ENCODE measurements at places on chromosomes 1 and 21.

- DNase-seq = no peak
Observed at GRCh38 chr1:186214791-186215190, 160.3 kb downstream of the TPR start.

DNA sequence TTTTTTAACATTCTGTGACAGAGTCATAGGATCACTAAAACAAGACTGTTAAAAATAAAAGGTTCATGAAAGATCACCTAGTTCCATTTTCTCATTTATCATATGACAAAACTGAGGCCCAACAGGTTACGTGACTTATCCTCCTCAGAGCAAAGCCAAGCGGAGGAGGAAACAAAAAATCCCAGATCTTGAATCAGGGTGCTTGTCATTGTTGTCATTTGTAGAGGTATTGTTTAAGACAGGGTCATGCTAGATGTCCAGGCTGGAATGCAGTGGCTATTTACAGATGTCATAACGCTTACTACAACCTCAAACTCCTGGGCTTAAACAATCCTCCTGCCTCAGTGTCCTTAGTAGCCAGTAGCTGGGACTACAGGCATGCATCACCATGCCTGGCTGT is 293.2 kb downstream of the DSCAM start:
- DNase-seq = no peak

GRCh38 chr1:241899210-241899609 is 51.2 kb downstream of the EXO1 start:
- DNase-seq = no peak

- peak; percentile 60 for DNase-seq
Observed at GRCh38 chr1:192809307-192810252, 741 bp downstream of the RGS2 start.

GRCh38 chr1:26907071-26907917 is 6.5 kb downstream of the NR0B2 start:
- peak; percentile 85 for DNase-seq

DNA sequence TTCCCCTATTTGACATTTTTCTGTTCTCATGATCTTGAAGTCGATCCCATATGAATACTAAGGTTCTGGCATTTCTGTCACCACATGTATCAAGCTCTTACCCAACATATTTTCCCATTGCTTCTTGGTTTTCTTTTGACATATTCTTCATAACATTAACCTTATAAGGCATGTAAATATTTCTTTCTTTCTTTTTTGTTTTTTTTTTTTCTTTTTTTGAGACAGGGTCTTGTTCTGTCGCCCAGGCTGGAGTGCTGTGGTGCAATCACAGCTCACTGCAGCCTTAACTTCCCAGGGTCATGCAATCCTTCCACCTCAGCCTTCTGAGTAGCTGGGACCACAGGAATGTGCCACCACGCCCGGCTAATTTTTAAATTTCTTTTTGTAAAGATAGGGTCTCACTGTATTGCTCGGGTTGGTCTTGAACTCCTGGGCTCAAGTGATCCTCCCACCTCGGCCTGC is 33.1 kb upstream of the ERRFI1 start:
- DNase-seq = peak; percentile 86

- DNase-seq = no peak
Observed at GRCh38 chr1:207876131-207876530, 34.8 kb downstream of the CD34 start.

DNA sequence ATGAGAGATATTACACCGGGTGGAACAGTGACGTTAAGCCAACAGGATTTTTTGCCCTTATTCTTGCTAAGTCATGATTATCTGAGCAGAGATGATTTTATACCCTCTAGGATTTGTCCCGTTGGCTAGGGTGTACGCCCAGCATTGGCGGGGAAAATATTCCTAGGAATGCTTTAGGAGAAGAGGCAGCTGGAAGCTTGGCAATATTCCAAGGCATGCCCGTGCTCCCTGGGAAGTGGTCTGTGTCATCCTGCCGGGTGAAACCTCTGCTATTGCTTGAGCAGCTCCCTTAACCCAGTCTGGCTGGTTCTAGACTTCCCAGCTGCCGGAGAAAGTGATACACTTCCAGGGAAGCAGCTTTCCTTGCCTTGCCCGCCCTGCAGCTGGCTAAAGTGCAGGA is 16.2 kb downstream of the CHRNB2 start:
- peak; percentile 33 for DNase-seq

DNA sequence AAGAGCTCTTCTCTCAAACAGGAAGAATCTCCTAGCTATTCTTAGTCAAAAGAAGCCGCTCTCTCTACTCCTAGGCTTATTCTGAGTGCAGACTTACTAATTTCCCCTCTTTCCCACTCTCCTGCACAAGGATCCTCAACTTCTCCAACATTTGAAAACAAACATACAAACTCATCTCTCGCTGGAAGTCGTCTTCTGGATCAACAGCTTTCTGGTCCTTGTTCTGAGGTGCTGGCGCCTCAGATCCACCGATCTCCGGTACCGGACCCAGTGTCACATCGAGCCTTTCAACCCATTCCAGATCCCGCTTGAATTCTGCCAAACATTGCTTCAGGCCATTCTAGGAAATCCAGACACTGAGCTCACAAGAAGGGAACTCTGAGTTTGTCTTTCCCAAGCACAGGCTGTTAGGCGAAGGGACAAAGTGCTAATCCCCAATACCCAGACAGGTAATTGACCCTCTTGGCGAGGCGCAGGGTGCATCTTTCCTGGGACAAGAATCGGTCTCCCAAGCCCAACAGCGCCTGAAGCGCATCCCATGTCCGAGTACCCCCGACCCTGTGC is 696 bp downstream of the EBNA1BP2 start:
- DNase-seq = peak; percentile 1

DNA sequence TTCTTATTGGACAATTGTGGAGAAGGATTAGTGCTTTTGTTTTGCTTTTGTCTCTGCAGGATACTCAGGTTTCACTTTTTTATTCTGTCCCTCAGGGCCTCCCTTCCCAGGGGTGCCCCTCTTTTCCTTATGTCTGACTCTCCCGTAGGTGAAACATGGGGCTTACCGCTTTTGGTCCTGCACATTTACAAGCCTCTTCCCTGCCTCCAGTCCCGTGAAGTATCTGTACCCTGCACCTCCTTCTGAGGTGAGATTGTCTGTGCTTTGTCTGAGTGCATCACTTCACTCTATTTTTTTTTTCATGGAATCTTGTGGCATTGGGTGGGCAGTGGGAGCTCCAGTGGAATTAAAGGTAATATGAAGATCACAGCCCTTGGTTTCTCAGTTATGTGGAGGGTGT is 758.1 kb upstream of the TPTE start:
- no peak for DNase-seq

DNA sequence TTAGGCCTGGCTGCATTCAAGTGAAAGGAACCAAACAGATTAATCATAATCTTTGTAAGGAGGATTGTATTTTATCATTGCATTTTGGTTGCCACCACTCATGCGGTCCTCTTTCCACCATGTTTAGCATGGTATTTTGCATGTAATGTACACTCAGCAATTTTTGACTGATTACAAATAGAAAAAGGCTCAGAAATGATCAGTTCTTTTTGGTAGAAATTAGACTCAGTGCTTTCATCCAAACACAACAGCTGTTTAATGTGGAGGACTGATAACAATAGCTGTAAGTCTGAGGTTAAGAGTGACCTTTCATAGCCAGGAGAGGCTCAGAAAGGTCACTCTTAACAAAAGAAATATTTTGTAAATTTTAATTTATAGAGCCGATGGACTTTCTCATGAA is 25.3 kb upstream of the DPH5 start:
- no peak for DNase-seq

DNA sequence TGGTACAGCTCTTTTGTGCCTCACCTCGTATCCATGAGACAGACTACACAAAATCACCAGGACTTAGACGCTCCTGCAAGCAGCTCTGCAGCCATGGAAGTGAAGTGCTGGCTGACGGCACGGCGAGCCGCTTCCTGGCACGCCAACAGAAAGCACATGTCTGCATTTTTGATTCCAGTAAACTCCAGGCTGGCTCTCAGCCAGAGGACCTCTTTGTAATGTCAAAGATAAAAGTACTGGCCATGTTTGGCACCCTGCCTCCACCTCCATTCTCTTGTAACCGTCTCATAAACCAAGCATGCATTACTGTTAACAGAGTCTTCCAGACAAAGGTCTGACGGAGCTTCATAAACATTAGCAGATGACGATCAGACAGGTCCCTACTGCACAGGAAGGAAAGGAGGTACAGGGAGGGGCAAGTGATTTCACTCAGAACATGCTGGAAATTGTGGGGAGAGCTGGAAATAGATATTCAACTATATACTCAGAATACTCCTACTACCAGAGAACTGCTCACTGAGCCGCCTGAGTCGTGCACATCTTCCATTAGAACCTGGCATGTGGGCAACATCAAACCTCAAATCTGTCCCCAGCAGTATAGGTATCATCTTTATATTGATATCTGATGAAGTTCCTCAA is 632.0 kb downstream of the SMYD3 start:
- DNase-seq = peak; percentile 100

- peak; percentile 4 for DNase-seq
Observed at GRCh38 chr1:216535059-216535458, 111.8 kb upstream of the USH2A start.

DNA sequence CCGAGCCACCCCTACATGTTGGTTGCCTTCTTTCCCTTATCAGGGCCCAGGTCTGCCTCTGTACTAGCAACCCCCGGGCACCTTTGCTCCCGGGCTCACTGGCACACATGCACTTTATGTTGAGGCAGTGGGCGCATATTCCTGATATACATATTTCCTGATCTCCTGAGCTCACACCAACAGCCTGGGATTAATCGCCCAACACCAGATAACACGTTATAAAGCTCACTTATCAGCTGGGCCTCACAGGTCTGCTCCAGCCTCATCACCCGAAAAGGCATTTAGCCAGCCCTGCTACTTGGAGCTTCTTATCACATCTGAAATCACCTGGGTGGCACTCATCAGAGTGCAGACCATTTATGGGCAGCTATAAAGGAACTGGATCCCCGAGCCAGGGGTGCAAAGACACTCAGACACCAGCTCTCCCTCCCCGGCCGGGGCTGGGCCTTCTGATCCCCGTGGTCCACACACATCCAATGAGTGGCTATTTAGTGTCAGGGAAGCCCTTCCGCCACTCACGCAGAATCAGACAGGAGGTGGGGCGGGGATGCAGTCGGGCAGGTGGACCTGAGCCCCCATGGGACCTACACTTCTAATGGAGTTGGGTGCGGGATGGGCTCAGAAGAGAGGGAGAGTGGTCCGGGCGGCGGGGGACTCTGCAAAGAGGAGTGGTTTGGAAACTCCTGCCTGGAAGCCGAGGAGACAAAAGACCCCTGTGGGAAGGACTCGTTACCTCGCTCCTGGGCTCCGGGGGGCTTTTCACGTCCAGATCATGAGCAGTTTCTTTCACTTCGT is 21.6 kb downstream of the RIPK4 start:
- DNase-seq = no peak

DNA sequence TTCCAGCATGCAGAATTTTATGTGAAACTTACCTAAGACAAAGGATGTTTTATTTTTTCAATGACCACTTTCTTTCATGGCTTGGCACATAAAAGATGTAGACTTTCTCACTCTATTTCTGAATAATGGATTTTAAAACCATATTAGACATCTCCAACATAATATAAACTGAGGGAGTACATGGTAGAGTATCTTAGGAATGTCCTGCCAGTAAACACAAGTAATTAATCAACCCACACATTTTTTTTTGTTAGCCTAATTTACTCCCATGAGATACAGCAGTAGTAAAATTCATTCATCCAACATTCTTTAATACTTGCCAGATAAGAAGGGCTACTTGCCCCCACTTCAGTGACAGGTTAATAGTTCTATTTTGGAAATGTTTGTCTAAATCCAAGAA is 235.4 kb upstream of the ADAMTS5 start:
- no peak for DNase-seq

DNA sequence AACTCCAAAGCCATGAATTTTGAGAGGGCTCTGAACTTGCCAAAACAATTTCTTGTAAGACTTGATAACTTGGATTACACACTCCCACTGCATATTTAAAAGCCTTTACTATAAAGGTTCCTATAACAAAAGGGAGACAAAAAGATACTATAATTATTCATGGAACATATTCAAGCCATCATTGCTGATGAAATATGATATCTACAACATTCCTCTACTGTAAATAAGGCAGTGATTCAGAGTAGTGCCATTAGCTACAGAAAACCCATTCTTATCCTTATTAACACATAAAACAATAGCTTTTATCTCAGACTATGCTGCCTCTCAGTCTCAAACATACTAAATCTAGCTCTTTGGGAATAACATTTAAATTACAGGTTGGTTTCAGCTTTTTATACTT is 675.5 kb upstream of the CXADR start:
- DNase-seq = peak; percentile 68

- DNase-seq = peak; percentile 83
Observed at GRCh38 chr1:33181921-33182341, at the start of gene TRIM62. Gene TRIM62, minus strand, starts transcription at chr1:33182043. Its CDS starts 611 bp downstream, at chr1:33181432.

GRCh38 chr1:51235673-51236530 is at the start of gene RNF11:
Gene RNF11, plus strand, starts transcription at chr1:51236273. Its CDS starts 484 bp downstream, at chr1:51236757.
- peak; percentile 84 for DNase-seq

DNA sequence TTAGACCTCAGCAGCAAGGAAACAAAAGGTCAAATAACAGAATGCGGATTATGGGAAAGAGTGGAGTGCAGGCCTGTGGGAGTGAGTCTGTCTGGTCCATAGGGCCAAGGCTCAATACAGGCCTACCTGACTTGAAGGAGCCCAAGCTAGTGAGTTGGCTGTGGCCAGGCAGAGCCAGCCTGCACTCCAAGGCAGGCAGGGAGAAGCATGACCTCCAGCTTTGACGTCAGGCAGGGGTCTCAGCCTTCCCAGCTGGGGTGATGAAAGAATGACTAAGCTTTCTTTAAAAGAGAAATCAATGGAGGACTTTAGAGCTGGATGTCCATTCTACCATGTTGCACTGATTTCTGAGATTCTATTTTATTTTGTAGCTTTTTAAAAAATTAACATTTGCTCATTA is 62.8 kb downstream of the RHOU start:
- DNase-seq = peak; percentile 20

DNA sequence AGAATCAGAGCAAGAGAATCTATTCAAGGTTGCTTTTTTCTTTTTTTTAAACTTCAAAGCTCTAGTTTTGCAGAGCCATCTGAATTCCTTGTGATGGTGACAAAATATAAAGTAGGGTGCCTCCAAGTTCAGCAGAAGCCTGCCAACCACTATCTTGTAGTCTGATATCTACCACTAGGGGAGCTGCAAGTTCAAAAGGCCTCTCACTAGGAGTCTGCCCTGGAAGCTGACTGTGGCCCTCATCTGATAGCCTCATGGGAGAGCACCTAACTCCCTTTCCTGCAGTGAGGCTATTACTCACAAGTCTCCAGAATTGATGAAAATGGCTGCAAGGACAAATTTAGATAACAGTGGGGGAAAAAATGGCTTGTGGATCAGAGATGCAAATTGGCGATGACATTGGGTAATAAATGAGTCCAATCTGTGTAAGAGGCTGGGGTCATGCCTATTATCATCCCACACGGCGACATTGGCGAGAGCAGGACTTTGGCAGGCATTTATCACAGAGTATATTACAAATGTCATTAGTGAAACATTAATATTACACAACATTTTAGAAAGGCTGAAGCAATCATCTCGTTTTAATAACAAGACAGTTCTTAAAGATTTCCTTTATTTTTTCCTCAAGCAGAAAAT is 10.7 kb upstream of the ZP4 start:
- no peak for DNase-seq

GRCh38 chr21:41251961-41252642 is 64.5 kb upstream of the FAM3B start:
- DNase-seq = peak; percentile 85

GRCh38 chr1:244860078-244860477 is 4.3 kb downstream of the HNRNPU start:
- no peak for DNase-seq

- no peak for DNase-seq
Observed at GRCh38 chr1:21775550-21775914, 7.4 kb downstream of the USP48 start.

Measured in fibroblast of the aortic adventitia (primary cell).